ENCODE measurements at places on chromosomes 5 and 9. TPM values are rescaled to one million over a fixed set of nuclear protein-coding genes. Genes with fewer than 3 reads are reported as not detected.

DNA sequence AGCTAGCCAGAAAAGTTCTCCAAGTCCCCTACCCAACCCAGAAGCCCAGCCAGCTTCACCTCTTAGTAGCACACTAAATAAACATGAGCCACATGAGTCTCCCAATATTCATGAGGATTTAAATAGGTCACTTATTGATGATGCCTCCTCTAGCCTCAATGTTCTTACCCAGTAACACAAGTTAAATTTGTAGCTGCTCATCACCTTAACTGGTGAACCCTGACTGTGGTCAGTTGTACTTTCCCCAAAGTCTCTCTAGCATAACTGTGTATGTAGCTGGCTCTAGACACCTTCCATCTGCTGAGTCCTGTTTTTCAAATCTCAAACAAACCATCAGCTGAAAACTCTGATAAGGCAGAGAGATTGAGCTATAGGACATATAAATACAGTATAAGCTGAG lies 100.3 kb upstream of the ELAVL2 start:
- no peak overlapping the region for H3K27ac ChIP-seq
- H3K27me3 ChIP-seq = no peaks in the 10 kb centered on the region
- H3K4me1 ChIP-seq = no peaks in the 10 kb centered on the region
- no peaks in the 10 kb centered on the region for H3K36me3 ChIP-seq

DNA sequence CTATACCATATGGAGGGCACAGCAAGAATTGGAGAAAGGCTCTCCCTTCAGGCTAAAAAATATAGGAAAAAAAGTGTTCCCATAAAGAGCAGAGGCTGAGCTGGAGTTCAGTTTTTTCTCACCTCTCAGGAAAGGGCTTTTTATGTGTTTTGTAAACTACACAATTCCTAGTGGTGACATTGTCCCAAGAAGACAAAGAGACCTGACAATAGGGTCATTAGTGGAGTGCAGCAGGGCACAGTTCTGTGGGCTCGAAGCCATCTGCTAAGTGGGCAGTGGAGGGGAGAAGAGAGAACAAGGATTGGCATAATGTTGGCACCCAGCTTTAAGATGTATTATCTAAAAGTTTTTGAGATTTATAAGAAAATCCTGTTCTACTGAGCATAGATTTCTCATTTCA lies 162.5 kb downstream of the HCN1 start:
- no peak for DNase-seq
- no peaks in the 10 kb centered on the region for H3K4me1 ChIP-seq
- H3K27ac ChIP-seq = no peak overlapping the region
- no peaks in the 10 kb centered on the region for H3K36me3 ChIP-seq

DNA sequence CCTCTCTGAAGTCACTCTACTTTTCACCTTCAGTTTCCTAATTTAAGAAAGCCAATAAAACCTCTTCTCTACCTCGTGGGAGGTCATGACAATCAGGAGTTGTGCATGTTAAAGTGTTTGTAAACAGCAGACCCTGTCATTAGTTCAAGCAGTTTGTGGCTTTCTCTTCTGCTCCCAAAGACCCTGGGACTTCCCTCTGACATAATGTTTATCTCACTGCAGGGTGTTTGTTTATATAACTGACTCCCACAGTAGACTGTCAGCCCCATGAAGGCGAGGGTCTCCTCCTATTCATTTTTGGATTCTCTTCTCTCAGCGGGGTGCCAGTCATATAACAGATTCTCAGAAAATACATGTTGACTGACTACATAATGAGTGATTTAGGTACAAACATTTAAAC lies 360.0 kb upstream of the ZNF462 start:
- no peak overlapping the region for H3K27ac ChIP-seq
- DNase-seq = no peak
- no peaks in the 10 kb centered on the region for H3K27me3 ChIP-seq
- H3K4me1 ChIP-seq = no peaks in the 10 kb centered on the region

The SNCAIP gene
- total RNA-seq = not detected

The SPINK6 gene
- total RNA-seq = not detected

All from B cell (primary cell).